Hematopoietic multipotent progenitor cell treated with erythropoietin and hydrocortisone succinate and interleukin-3 and kit ligand, for 8 days (in vitro differentiated cells): ENCODE measurements at places on chromosomes 2 and 18.

DNA sequence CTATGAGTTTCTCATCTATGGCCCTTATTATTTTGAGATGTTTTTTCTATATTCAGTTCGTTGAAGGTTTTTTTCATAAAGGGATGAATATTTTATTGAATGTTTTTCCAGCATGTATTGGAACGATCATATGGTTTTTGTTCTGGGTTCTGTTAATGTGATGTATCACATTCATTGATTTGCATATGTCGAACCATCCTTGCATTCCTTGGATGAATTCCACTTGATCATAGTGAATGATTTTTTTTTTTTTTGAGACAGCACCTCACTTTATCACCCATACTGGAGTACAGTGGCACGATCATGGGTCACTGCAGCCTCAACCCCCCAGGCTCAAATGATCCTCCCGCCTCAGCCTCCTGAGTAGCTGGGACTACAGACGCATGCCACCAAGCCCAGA lies 5.5 kb upstream of the NEMP2 start:
- peak; percentile 22 for DNase-seq

- DNase-seq, result no peak
Observed at GRCh38 chr18:9022397-9023155, 79.9 kb upstream of the NDUFV2 start.

GRCh38 chr2:210663631-210664089 lies 107.3 kb downstream of the CPS1 start:
- DNase-seq, result no peak

GRCh38 chr2:241844831-241845578 lies 13.7 kb downstream of the PDCD1 start:
- DNase-seq, result no peak

DNA sequence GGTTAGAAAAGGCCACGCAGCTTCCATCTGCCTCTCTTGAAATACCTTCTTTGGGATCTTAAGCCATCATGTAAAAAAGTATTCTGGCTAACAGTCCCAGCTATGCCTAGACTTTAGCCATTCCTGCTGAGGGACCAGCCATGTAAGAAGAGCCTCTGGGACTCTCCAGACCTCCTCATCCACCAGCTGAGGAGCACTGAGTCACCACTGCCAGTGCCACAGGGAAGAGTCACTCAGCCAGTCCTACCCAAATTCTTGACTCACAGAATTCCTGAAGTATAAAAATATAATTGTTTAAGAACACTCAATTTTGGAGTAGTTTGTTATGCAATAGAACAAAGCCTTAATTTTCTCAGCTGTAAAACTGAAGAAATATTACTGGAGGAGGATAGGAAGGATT lies 436.7 kb downstream of the ZEB2 start:
- DNase-seq, result no peak
